ENCODE measurements at places on chromosomes 7 and 10.

GRCh38 chr10:13672548-13672947 is 85.8 kb downstream of the PRPF18 start:
- no peak for DNase-seq

DNA sequence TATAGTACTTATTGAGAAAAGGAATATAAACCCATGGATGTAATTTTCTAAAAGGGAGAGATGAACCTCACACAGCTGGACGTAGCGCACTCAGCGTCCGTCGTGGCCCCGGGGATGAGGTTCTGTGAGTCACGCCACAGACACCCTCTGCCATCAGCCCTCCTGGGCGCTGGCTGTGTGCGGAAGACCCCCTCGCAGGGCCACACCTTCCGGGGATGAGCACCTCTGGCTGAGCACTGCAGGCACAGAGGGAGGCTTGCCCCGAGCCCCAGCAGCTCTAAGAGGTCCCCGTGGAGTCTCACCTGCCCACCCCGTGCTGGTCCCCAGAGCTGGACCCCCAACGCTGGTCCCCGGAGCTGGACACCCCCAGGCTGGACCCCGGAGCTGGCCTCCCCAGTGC is 215.8 kb downstream of the PTPRN2 start:
- no peak for DNase-seq

GRCh38 chr10:130713731-130714130 is 577.5 kb downstream of the GLRX3 start:
- no peak for DNase-seq

- DNase-seq = no peak
Observed at GRCh38 chr10:114691442-114691941, 33.4 kb upstream of the ABLIM1 start.

DNA sequence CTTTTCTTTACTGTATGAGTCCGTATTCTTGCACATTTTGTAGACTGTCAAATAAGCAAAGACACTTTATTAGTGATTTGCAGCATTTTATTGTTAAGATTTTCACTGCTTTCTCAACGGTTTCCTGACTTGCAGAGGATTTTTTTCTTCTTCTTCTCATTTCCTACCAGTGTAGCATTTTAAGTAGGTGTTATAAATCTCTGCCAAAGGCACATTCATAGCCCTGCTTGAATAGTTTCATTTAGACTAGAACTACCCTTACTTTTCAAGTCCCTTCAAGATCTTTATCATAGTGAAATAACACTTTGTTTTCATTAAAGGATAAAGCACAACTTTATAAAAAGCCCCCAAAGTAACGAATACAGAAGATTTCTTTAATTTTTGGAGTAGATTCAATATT is 271.4 kb downstream of the TSPAN12 start:
- no peak for DNase-seq

- no peak for DNase-seq
Observed at GRCh38 chr10:11118686-11119085, 101.0 kb downstream of the CELF2 start.

- no peak for DNase-seq
Observed at GRCh38 chr7:50674896-50675835, 107.5 kb downstream of the GRB10 start.

- DNase-seq = no peak
Observed at GRCh38 chr7:140981951-140982350, 32.8 kb downstream of the MRPS33 start.

DNA sequence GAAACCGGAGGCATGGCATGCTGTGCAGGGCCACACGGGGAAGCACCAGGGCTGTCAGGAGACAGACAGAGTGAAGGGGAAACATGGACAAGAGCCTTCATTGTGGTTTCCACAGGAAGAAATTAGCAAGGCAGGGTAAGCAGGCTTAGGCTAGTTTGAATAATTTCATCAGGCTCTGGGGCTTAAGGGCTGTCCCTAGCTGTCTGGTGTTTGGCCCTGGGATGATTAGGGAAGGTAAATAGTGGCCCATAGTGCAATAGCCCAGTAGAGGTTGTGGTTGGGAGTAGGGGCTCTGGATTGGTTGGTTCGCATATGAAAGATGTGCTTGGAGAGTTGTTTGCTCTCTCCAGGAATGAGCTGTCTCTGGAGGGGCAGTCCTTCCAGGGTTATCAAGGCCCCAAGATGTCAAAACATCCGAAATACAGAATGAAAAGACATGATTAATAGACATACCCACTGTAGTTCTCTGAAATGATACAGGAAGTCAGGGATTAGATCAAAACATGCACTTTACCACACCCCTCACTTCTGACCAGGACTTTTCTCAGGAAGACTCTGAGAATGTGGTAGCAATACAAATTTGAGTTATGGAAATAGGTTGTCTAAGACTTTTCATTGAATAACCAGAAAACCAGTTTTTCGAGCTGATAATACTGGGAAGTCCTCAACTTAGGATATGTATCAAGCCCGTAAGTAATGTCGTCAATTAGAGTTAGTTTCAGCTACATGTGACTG is 224.9 kb upstream of the NFE2L3 start:
- no peak for DNase-seq

- no peak for DNase-seq
Observed at GRCh38 chr10:105834261-105835059, 1193.4 kb downstream of the SORCS3 start.

DNA sequence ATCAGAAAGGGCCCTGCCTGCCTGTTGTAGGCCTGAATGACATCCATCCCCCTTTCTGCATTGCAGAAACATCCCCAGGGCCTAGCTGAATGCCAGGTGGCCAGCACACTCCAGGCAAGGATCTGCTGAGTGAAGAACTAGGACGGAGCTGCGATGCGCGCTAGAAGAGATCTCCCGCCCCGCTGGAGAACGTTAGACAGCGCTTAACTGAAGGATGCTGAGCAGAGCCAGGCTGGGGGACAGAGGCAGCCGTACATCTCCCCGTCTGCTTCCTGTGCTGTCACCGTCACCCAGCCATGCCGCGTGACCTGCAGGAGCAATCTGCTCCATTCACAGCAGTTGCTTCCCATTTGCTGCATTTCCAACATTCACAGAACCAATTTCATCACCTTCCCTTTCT is 73.3 kb downstream of the FAM53B start:
- no peak for DNase-seq

- DNase-seq = no peak
Observed at GRCh38 chr10:132693676-132694075, 92.3 kb downstream of the NKX6-2 start.

DNA sequence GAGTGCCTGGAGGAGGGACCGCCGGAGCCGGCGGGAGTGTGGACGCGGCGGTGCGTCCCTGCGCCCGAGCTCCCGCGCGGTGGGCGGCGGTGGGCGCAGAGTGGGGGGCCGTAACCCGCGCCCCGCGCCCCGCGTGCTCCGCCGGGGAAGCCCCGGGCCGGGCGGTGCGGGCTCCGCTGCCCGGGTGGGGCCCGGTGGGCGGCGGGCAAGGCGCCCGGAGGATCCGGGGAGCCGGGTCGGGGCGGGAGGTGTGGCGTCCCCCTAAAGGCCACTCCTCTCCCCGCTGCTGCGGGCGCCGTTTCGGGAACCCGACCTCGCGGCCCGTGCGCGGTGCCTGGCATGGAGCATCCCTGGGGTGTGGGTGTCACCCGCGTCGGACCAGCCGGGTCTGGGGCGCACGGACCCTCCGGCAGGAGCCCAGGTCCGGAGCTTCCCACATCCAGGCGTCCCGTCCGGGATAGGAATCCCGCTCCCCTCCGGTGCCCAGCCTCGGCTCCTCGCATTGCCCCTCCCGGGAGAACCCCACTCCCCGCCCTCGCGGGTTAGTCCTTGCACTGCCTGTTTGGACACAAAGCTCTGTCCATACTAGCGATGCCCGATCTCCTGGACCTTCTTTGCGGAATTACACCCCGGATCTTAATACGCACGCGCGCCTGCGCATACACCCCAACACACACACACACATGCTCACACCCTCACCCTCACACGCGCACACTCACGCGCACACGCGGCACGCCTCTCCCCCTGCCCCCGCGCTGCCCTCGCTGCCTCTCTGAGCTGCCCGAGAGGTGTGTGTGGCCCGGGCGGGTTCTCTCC is 723 bp downstream of the MTURN start:
- DNase-seq = peak; percentile 28

- no peak for DNase-seq
Observed at GRCh38 chr7:90709501-90710465, 113.7 kb downstream of the CDK14 start.

DNA sequence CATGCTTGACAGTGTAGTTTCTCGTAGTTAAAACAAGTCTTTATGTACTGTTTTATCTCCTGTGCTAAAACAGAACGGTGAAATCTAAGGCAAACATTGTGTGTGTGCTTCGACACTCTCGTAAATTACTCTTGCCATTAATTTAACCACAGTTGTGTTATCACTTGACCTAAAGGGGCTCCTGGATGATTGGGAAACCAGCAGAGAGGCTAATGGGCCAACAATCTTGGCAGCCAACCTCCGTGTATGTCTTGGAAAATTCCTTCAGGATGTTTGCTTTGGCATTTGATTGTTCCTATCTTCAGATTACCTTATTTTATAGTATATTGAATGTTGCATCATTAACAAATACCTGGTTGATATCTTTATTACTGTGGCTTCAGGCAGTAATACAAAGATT is 409.5 kb downstream of the SDK1 start:
- no peak for DNase-seq

- no peak for DNase-seq
Observed at GRCh38 chr10:43193496-43194080, 55.3 kb downstream of the CSGALNACT2 start.
